Aorta (tissue), 5 donors: ENCODE measurements at places on chromosomes 3 and 15. TPM values are rescaled to one million over a fixed set of nuclear protein-coding genes. Genes with fewer than 3 reads are reported as not detected.
A peak's percentile ranks its signal among the peaks of the same experiment; 100 is the strongest.

- DNase-seq, result no peak
These were observed 41.2 kb downstream of the KLF13 start for GRCh38 chr15:31367730-31368344.

DNA sequence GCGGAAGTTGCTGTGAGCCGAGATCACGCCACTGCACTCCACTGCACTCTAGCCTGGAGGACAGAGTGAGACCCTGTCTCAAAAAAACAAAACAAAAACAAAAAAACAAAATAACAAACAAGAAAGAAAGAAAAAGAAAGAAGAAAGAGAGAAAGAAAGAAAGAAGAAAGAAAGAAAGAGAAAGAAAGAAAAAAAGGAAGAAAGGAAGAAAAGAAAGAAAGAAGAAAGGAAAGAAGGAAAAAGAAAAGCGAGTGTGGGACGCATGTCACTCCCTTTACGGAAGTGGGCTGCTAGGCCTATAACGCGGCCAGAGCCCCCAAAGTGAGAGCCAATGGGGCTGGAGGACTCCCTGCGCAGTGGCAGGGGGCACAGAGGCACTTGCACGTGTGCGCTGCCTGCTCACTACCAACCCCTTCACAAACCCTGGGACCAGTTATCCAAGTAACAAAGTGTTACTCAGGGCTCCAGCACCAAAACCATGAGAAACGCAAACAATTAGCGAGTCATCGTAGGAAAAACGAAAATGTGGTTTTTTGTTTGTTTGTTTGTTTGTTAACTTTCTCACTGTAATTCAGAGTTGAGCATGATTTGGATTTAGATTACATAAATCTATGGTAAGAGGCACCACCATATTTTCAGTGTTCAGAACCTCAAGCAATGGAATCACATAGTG lies 40.8 kb upstream of the ATP1B3 start:
- no peak for DNase-seq

GRCh38 chr3:52118156-52118875 lies 35.9 kb downstream of the POC1A start:
- DNase-seq, result peak; percentile 17

The REC114 gene
- total RNA-seq, result not detected

- no peak for DNase-seq
These were observed 189.8 kb downstream of the RYR3 start for GRCh38 chr15:33500432-33501195.

DNA sequence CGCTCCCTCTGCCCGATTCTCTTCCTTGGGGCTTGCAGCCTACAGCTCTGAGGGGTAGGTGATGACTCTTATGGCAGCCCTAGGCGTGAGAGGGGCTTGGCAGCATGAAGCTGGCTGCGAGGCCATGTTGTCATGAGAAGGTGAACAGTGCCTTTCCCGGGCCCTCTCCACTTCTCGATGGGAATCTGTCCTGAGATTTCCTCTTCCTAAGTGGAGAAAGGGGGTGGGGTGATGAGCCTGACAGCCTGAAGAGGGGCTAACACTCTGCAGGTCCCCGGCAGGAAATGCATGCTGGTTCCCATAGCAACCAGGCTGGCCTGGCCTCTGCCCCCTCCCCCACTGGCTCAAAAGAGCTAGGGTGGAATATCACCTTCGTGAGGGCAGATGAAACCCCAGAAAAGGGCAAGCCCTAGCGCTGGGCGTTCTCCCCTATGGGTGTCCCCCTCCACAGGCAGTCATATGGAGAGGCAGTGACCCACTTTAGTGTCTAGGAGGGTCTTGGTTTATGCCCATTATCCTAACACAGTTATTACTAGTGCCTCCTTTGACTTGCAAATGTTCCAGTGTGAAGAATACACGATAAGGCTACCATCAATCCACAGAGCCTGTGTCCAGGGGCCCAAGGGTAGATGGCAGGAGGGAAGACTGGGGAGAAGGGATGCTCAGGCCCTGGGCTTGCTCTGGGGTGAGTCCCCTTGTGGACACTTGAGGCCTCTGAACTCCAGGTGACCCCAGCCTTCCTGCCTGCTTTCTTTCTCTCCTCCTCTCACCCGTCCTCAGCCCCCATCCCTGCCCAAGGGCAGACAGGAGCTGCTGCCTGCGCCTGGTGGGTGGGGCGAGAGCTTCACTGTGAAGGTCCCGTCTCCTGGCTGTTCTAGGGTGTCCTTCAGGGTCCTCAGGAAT lies 13.2 kb downstream of the EPHB3 start:
- peak; percentile 46 for DNase-seq

DNA sequence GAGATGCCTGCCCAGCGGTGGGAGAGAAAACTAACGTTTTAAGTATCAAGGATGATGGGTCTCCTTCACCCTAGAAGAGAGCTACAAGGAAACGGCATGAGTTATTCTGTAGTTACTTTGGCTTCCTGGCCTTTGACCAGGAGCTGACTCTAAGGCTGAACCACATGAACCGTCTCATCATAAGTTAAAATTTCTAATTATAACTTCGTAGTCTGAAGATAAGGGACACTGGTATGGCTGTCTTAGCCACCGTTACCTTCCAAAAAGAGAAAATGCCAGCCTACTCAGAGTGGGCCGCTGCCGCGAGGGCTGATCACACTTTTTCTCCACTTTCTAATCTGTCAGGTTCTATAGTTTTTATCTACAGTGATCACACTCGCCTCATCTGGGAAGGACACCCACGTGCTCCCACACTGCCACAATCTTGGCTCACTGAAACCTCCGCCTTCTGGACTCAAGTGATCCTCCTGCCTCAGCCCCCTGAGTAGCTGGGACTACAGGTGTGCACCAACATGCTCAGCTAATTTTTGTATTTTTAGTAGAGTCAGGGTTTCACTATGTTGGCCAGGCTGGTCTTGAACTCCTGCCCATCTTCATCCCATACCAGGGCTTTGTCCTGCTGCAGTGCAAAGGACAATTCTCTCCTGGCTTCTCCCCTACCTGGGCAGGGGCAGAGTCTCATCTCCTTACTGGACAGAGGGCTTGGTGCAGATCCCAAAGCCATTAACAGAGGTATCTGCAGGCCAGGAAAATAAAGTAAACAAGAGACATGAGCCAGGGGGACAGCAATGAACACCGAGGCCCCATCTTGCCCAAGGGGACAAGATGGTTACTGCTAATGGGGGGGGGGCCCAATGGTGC lies 73.4 kb downstream of the RFTN1 start:
- no peak for DNase-seq

The DOCK3 gene
- total RNA-seq, result 0.97 TPM

DNA sequence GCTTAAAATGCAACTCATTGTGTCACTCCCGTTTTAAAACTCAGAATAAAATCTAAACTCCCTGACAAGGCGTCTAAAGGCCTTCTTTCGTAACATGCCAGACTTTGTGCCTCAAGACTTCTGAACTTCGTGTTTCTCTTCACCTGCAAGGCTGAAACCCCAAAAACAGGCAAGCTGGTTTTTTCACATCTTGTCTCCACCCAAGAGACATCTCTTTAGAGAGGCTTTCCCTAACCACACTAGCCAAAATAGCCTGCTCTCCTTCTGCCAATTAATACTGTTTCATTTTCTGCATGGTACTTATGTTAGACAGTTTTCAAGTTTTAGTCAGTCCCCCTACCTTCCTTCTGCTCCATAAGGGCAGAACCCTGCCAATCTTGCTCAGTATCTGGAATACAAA lies 41.6 kb downstream of the RAF1 start:
- DNase-seq, result no peak

The OXSR1 gene
- total RNA-seq, result 42.0 TPM

- DNase-seq, result no peak
These were observed 549.3 kb upstream of the IL12A start for GRCh38 chr3:159439346-159439745.

- DNase-seq, result no peak
These were observed 9.0 kb upstream of the GNB4 start for GRCh38 chr3:179460260-179460659.

The FOXL2NB gene
- not detected for total RNA-seq

DNA sequence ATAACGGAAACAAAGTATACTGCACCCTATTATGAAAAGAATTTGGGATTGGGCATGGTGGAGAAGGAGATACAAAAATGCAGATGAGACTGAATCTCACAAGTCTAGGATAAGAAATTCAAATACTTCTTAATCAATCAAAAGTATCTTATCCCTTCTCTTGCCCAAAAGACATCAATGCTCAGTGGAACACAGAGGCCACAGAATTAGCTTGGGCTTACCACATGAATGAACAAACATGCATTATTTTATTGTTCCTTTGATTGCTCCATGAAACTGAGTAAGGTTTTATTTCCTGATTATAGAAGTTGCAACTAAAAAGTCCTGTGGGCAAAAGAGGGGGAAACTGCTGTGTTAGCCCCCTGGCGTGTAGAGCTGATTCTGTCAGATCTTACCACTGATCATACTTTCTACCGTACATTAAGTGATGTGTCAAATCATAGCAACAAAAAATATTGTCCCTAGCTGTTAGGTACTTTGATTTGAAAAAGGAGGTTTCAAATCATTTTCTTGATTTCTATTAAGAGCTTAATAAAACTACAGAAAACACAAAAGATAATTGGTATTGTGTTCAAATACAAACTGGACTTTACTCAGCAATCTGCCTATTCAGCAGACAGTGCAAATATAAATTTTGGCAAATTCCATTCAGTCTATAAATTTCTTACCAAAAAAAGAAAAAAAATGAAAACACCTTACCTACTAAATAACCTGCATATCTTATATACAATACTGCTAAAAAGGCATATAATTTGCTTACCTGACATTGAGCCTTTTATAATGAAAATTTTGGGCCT lies 7.9 kb upstream of the GASK1A start:
- no peak for DNase-seq

The CYP1A2 gene
- not detected for total RNA-seq

The TRPM1 gene
- total RNA-seq, result not detected

The CEMIP gene
- total RNA-seq, result 12.1 TPM

- DNase-seq, result no peak
These were observed 153.9 kb downstream of the PDZRN3 start for GRCh38 chr3:73470860-73471259.

DNA sequence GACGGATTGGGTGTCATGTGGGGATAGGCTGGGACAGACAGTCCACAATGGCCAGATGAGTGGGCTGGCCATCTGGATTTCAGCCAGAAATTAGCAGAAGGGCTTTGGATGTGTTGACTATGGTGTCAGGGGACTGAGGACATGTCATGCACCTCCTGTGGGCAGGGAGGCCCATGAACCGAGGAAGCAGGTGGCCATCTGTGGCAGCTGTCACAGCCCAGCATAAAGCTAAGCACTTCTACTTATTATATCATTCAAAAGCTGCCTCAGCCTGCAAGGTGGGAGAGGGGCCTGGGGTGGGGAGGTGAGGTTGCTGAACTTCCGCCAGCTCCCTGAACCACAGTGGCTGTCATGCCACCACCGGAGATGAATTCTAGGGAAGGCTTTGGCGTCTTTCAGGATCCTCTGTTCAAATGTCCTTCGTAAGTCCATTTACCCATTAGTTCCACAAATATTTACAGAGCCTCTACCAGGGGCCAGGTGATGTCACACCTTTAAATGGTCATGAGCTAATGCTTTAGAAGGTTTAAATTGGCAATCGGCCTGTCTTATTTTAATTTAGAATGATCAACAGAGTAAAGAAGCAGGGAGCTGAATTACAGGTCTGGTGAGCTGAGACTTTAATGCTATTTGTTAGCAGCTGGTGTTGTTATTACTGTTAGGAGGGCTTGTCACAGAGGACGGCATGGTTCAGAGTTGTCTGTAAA lies 23.6 kb upstream of the CAV3 start:
- no peak for DNase-seq

- no peak for DNase-seq
These were observed 17.1 kb downstream of the MGLL start for GRCh38 chr3:127805026-127805753.

The PLAAT1 gene
- total RNA-seq, result not detected

GRCh38 chr3:118842147-118842863 lies 192.3 kb downstream of the IGSF11 start:
- no peak for DNase-seq

GRCh38 chr3:150367757-150368156 lies 40.3 kb upstream of the TSC22D2 start:
- no peak for DNase-seq

The ASB7 gene
- 11.0 TPM for total RNA-seq

The VILL gene
- 10.9 TPM for total RNA-seq

DNA sequence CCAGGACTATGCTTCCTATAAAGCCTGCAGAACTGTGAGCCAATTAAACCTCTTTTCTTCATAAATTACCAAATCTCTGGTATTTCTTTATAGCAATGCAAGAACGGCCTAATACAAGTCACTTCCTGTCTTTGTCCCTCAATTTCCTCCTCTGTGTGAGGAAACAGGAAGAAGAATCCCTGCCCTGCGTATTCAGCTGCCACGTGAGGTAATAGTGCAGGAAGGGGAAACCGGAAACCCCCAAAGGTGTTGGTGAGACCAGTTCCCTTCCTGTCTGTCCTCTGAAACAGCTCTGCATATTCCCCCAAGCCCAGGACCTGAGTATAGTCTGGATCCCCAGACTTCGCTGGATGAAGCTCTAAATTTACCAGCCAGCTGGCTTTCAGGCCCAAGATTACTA lies 18.1 kb upstream of the PTPN23 start:
- DNase-seq, result no peak

DNA sequence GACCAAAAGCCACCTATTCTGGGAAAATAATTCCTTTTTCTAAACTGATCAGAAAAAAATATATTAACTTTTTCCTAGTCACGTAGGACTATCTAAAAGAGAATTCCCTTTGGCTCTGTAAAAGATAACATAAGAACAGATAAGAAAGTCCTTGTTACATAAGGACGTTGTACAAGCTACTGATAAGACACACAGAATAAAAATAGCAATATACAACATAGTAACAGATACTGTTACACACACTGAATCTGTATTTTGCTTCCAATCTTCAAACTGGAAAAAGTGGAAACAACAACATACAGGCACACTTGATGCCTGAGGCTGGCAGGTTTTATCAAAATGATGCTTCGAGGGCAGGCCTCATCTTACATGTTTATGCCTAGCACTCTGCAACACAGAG lies 59.8 kb downstream of the SNX4 start:
- no peak for DNase-seq

GRCh38 chr3:188404701-188405100 lies 250.7 kb downstream of the LPP start:
- DNase-seq, result no peak

The SLC22A14 gene
- total RNA-seq, result 0.42 TPM

The RETNLB gene
- total RNA-seq, result not detected

The GXYLT2 gene
- total RNA-seq, result 20.4 TPM

DNA sequence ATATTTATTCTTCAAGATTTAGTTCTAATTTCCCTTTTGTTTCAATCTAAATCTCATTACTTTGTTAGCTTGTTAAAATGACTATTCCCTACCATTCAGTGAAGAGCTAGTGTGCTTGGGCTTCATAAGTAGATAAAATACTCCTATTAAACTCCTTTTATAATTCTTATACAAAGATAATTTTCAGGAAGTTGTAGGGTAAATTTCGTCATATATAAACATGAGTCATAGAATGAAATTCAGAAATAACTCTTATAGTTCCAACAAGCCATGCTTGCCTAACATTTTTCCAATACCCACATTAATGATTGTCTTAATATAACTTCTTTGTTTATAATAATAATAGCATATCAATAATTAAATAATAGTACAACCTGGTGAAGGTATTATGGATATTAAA lies 407.3 kb downstream of the NAALADL2 start:
- DNase-seq, result no peak

GRCh38 chr3:69536306-69537020 lies 150.6 kb upstream of the FRMD4B start:
- DNase-seq, result no peak
